ENCODE measurements at places on chromosomes 2 and 18.

DNA sequence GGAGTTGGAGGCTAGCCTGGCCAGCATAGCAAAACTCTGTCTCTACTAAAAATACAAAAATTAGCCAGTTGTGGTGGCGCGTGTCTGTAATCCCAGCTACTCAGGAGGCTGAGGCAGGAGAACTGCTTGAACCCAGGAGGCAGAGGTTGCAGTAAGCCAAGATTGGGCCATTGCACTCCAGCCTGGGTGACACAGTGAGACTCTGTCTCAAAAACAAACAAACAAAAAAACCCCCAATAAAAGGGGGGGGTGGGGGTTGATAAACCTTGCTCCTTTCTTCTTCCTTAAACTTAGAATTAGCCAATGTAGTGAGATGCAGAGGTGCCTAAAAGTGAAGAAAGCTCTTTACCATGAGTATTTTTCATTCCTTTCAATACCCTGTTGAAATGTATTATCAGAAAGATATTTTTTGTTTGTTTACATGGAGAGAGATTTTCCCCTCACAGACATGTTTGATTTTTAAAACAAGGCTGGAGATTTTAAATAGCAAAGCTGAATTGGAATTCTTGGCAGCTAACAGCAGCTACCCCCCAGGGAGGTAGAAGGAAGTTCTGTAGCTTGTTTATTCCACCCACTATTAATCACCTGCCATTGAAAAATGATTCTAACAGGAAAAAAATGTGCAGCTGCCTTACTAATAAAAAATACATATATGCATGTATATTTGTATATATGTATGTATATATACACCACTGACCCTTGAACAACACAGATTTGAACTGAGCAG, 48.6 kb downstream of the GYPC start:
- no peak for DNase-seq

GRCh38 chr2:221569871-221570270, 2.2 kb downstream of the EPHA4 start:
- DNase-seq, result no peak

- DNase-seq, result no peak
Measured at GRCh38 chr2:54149638-54150441, 34.4 kb downstream of the ACYP2 start.

- no peak for DNase-seq
Measured at GRCh38 chr18:25055076-25055475, 296.9 kb downstream of the ZNF521 start.

- DNase-seq, result no peak
Measured at GRCh38 chr2:237351796-237352195, 62.2 kb downstream of the COL6A3 start.

GRCh38 chr2:122747670-122748069, 992.2 kb downstream of the TSN start:
- DNase-seq, result no peak

All from CD4-positive, alpha-beta T cell treated with Interleukin-17A for 1 hour (primary cell).